ENCODE measurements at places on chromosomes 1 and 21.

GRCh38 chr1:178630417-178630816 is 94.6 kb upstream of the RALGPS2 start:
- no peak for DNase-seq

DNA sequence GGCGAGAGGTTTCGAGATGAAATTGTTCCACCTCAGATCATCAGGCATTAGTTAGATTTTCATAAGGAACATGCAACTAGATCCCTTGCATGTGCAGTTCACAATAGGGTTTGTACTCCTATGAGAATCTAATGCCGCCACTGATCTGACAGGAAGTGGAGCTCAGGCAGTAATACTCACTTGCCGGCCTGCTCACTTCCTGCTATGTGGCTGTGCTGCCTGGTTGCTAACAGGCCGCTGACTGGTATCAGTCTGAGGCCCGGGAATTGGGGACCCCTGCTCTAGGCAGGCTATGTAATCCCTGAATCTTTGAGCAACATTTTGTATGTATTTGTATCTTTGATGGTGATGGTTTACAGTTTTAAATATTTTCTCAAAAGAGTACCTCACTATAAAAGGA is 32.5 kb downstream of the XKR8 start:
- DNase-seq, result no peak

- DNase-seq, result no peak
These were observed 62.5 kb downstream of the CD58 start for GRCh38 chr1:116508085-116508983.

- no peak for DNase-seq
These were observed 2.8 kb upstream of the ADORA1 start for GRCh38 chr1:203124546-203125317.

GRCh38 chr1:24136956-24137539 is 5.9 kb downstream of the IL22RA1 start:
- DNase-seq, result no peak

DNA sequence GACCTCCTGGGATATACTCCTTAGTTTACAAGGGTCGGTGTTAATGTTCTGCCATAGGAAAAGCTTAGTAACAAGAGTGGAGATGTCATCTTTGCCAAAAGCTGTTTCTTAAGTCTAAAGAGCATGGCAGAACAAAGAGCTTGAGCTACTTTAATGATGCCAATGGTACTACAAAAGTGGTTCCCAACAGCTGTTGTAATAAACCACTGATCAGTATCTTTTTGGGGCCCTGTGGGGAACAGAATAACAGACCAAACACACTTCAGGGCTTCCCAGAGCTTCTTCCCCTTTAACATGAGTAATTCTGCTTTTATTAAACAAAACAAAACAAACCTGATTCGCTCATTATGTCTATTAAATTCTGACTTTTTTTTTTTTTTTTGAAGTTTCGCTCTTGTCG is 116.3 kb downstream of the NCAM2 start:
- no peak for DNase-seq

GRCh38 chr1:154460695-154461260 is 41.2 kb upstream of the TDRD10 start:
- DNase-seq, result no peak

- no peak for DNase-seq
These were observed 45.7 kb upstream of the DISC1 start for GRCh38 chr1:231580874-231581273.

GRCh38 chr1:51990478-51990965 is at the start of gene RAB3B:
RAB3B (minus strand) TSS chr1:51990700; CDS start chr1:51977117, 13,583 bp downstream.
- DNase-seq, result no peak

- DNase-seq, result no peak
These were observed 10.1 kb upstream of the GORAB start for GRCh38 chr1:170521818-170522217.

DNA sequence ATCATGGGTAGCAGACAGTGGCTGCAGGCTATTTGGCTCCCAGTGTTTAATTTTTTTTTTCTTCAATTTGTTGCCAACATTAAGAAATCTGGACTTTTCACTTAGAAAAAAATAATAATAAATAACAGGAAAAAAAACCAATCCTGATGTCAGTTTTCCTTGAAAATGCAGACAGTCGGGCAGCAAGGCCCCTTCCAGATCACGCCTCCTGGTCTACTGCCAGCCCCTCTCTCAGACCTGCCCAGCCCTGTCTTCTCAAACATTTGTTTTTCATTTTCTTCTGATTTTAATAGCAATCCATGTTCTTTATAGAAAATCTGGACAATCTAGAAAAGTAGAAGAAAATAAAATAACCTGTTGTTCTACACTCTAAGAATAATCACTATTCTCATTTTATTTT is 15.5 kb downstream of the IFNGR2 start:
- DNase-seq, result no peak

DNA sequence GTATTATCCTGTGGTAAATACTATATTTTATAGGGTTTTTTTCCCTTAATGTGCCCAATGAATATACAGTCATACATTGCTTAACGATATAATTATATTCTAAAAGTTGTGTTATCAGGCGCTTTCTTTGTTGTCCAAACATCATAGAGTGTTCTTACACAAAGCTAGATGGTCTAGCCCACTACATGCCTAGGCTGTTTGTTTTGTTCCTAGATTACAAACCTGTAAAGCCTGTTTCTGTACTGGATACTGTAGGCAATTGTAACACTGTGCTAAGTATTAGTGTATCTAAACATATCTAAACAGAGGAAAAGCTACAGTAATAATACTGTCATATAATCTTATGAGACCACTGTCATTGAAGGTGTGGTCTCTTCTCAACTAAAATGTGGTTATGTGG is 242.6 kb upstream of the C1orf105 start:
- no peak for DNase-seq

DNA sequence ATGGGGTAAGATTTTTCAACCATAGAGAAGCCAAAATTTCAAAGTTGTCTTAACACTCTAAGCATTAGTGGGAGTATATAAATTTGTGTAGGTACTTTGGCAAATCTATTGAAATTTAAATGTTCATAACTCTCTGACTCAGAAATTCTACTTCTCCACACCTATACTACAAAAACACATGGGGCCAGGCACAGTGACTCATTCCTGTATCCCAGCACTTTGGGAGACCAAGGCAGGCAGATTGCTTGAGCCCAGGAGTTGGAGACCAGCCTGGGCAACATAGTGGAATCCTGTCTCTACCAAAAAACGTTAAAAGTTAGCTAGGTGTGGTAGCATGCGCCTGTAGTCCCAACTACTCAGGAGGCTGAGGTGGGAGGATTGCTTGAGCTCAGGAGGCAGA is 41.3 kb upstream of the RAVER2 start:
- DNase-seq, result no peak

GRCh38 chr1:169879034-169879840 is 14.5 kb downstream of the SCYL3 start:
- DNase-seq, result no peak

GRCh38 chr1:36279110-36279788 is 26.9 kb upstream of the SH3D21 start:
- no peak for DNase-seq

- no peak for DNase-seq
These were observed 12.3 kb downstream of the SLC19A1 start for GRCh38 chr21:45529785-45530422.

GRCh38 chr1:80673935-80674597 is 1126.7 kb upstream of the ADGRL2 start:
- DNase-seq, result no peak

DNA sequence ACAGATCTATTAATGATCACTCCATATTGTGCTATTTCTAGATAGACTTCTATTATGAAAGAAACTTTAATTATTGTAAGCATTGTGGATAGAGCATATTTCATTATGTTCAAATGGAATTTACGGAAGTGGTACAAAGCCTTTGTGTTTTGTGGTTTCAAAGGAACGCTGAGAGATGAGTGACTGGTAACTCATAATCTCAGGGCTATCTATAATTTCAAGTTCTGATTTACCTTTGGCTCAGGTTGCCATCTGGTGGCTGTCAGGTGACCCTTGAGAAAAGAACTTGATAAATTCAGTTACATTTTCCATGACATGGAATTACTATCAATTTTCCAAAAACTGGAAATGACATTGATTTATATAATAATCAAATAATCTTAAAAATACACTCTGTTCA is 12.2 kb downstream of the NTNG1 start:
- no peak for DNase-seq

- DNase-seq, result no peak
These were observed 3.5 kb downstream of the POMGNT1 start for GRCh38 chr1:46194641-46195193.

DNA sequence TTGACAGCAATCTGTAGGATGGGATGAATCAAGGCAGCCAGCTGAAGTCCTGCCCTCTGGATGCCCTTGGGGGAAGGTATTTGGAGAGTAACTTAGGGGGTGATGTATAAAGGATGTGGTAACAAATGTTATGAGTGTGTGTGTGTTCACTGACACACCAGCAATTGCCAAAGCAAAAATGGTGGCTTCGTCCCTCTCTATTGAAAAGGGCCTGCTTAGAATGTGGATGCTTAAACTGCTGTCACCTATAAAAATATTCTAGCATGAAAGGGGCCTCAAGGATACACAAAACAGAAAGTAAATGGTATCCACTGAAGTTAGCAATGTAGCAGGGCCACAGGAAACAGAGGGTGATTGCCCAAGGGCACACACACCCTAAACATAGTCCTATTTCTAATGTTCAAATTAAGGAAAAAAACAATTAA is 15.1 kb upstream of the AIM2 start:
- peak; percentile 47 for DNase-seq

GRCh38 chr1:89995598-89996449 is 914 bp downstream of the ZNF326 start:
- DNase-seq, result no peak

- DNase-seq, result no peak
These were observed 44.5 kb downstream of the SIM2 start for GRCh38 chr21:36743446-36743845.

DNA sequence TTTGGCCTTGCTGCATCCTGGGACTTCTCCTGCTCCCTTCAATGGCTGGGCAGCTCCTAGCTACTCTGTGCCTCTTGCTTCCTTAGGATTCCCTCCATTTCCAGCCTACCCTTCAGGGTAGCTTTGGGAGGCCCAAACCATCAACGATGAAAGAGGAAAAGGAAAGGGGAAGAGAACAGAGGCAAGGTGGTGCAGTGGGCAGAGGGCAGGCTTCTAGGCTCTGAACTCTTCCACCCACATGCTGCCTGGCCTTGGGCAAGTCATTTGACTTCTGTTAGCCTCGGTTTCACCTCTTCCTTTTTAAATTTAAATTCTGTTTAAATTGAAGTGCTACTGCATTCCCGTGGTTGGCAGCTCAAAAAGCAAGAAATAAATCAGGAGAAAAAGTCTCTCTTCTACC is 5.7 kb upstream of the PPM1J start:
- no peak for DNase-seq

DNA sequence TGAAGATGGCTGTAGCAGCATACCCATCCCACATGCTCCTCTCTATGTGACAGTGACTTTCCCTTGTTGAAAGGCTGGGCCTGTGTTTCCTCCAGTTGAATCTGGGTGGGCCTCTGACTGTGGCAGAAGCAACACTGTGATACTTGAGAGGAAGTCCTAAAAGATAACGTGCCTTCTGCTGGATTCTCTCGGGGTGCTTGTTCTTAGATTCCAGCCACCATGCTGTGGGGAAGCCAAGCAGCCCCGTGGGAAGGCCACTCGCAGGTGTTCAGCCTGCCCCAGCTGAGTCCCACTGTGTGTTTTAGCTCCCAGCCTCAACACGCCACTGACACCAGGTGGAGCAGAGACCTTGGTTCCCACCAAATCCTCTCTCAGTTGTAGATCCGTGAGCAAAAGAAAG is 31.5 kb downstream of the TRAPPC10 start:
- DNase-seq, result no peak

- DNase-seq, result no peak
These were observed 120.4 kb upstream of the RAB4A start for GRCh38 chr1:229150518-229150917.

- DNase-seq, result no peak
These were observed 17.7 kb downstream of the LURAP1 start for GRCh38 chr1:46220808-46221207.

- DNase-seq, result no peak
These were observed 117.1 kb upstream of the IPO9 start for GRCh38 chr1:201711811-201712210.

DNA sequence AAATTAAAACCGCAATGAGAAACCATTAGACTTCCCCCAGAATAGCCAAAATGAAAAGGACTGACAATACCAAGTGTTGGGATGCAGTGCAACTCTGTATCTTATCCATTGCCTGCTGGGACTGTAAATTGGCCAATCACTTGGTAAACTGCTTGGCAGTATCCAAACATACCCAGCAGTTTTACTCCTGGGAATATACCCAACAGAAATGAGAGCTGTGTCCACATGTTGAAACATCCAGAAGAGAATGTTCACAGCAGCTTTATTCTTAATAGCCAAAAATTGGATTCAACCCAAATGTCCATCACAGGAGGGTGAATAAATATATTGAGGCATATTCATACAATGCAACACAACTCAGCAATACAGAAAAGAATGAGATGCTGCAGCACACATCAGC is 13.7 kb upstream of the FAM20B start:
- no peak for DNase-seq

GRCh38 chr1:38783640-38784229 is 75.8 kb downstream of the RRAGC start:
- DNase-seq, result no peak

DNA sequence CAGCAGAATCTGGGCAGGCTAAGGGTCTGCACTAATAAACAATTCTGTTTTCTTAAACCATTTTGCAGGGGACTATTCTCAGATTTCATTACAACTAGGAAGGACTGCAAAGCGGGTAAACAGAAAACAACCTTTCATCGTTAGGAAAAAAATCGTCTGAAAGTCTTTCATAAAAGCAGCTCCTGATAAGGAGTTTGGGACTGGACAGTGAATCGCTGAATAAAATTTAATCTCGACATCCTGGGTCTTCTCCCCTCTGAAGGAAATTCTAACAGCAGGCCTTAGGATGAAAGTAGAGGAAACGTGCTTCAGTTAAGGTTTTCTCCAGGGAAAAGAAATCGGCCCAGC is 471 bp upstream of the MTF2 start:
- peak; percentile 37 for DNase-seq

DNA sequence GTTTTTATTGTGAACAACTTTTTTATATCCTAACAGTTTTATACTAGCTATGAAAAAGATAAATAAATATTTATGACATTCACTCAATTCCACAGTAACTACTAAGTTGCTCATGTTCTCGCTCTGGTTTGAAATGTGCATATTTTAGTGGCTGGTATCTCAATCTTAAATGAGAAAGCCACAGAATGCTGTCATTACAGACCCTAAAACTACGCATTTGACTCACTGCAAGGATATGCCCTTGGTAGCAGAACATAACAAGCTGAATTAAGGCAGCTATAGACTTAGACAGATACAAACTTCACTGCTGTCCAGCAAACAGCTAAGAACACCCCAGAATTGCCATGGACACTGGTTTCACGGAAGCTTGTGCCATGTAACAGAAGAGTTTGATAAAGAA is 19.0 kb downstream of the DAB1 start:
- DNase-seq, result no peak

GRCh38 chr1:66069976-66070876 is 277.5 kb downstream of the PDE4B start:
- no peak for DNase-seq

DNA sequence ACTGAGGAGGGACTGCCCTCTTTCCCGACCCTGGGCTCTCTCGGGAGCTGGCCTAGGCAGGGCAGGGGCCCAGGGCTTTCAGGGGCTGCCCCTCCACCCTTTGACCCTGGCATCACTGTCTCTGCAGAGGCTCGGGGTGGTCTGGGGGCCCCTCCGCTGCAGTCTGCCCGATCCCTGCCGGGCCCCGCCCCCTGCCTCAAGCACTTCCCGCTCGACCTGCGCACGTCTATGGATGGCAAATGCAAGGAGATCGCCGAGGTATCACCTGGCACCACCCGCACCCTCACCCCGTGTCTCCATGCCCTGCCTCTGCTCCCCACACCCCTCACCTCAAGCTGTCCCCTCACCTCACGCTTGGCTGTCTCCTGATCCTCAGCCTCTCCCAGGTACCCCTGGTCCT is 5.5 kb downstream of the AMPD2 start:
- no peak for DNase-seq
